ENCODE measurements at places on chromosomes 2 and 18. TPM values are rescaled to one million over a fixed set of nuclear protein-coding genes. Genes with fewer than 3 reads are reported as not detected.

The SOCS6 gene
- 17.7 TPM for total RNA-seq

The SPDYA gene
- 4.3 TPM for total RNA-seq

GRCh38 chr18:9437021-9437437 lies 38.3 kb upstream of the RALBP1 start:
- no peak overlapping the region for H3K4me3 ChIP-seq
- no peaks in the 10 kb centered on the region for H3K36me3 ChIP-seq
- no peaks in the 10 kb centered on the region for H3K27me3 ChIP-seq
- H3K4me1 ChIP-seq: peaks cover 6% of the 10 kb centered on the region
- H3K27ac ChIP-seq: no peak overlapping the region

The GCG gene
- not detected for total RNA-seq

DNA sequence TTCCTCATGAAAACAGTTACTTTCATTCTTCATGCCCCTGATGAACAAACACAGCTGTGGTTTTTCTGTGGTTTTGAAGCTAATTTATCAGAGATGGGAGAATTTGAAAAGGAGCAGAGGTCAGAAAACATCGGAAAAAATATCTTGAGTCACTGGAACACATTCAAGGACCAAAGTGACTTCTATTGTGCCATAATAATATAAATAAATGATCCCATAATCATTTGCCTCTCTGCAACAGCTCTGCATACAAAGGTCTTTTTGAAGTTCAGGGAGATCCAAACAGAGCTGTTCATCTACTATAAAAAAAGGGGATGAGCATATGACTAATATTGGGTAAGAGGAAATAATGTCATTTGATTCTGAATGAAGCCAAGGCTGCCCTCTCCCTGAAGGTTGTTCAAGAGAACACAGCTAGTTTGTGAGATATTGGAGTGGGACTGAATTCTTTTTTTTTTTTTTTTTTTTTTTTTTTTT lies 201.3 kb upstream of the GALNT5 start:
- no peak overlapping the region for H3K27ac ChIP-seq
- H3K36me3 ChIP-seq: no peaks in the 10 kb centered on the region
- H3K4me3 ChIP-seq: no peak overlapping the region
- H3K4me1 ChIP-seq: no peaks in the 10 kb centered on the region
- no peaks in the 10 kb centered on the region for H3K27me3 ChIP-seq

- DNase-seq: no peak
- no peaks in the 10 kb centered on the region for H3K27me3 ChIP-seq
- no peaks in the 10 kb centered on the region for H3K36me3 ChIP-seq
- no peak overlapping the region for H3K4me3 ChIP-seq
- no peaks in the 10 kb centered on the region for H3K4me1 ChIP-seq
Observed at GRCh38 chr2:241689306-241689705, 2.7 kb upstream of the DTYMK start.

The C2orf66 gene
- total RNA-seq: not detected

DNA sequence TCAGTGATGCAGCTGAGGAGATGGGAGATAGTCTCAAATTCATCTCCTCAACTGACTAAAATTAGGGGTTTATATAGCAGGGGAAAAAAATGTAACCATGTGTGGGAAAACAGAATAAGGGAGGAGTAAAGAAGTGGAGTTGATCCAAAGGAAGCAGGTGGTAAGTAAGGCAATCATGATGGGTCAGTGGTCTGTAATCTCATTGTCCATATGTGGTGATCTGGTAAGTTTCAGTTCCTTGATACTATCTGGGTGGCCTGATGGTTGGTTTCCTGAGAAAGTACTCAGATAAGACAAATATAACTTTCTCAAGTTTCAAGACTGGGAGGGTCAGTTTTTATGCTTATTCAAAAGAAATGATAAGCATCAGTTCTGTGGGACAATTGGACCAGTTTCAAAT lies 312.3 kb upstream of the KCNJ3 start:
- H3K27me3 ChIP-seq: no peaks in the 10 kb centered on the region
- no peak overlapping the region for H3K27ac ChIP-seq
- no peak overlapping the region for H3K4me3 ChIP-seq
- H3K4me1 ChIP-seq: no peaks in the 10 kb centered on the region
- no peak for DNase-seq
